Activated CD8-positive, alpha-beta memory T cell treated with anti-CD3 and anti-CD28 coated beads for 4 hours (primary cell): ENCODE measurements at places on chromosomes 5 and 9.

DNA sequence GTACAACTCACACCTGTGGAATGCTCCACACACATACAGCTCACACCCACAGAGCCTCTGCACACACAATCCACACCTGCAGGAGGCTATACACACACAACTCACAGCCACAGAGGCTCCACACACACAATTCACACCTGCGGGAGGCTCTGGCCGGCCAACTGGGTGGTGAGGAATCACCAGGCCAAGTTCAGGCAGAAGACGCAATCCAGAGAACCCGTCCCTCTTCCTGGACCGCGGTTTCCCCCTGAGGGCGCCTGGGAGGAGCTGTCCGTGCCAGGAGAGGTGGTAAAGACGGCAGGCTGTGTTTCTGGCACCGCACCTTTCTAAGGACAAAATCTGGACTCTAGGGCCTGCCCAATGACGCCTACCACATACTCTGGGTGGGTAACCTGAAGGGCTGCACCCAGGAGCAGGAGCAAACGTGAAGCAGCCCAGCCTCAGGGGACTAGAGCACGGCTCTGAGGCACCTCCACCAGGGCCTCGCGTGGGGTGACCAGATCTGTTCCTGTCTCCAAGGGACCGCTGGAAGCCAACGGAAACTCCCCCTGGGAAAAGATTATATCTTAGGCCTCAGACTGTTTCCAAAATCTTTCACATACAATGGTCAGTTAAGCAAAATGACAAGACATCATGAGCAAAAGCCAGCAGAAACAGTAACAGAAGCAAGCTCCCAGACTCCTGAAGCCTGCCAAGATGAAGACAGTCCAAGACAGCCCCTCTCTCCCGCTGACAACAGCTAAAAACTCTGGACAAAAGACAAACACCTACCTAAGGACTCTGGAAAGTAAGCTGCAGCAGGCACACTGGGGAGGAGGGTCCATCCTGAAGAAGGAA lies 16.9 kb downstream of the CAMSAP1 start:
- no peak for DNase-seq

DNA sequence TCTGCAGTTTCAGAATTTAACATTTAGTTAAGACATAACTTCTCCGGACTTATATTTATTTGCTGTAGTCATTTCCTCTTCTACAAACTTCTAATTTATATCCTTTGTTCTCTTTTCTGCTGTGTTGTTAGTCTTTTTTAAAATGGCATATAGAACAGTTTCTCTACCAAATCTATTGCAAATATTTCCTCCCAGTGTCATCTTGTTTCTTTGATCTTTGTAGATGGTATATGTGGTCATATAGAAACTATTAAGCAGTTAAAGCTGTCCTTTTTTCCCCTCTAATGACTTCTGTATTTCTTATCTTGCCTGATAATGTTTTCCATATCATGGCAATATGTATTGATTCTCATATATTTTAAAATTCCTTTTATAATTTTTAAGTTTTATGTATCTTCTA lies 264.5 kb downstream of the MCTP1 start:
- DNase-seq, result no peak

DNA sequence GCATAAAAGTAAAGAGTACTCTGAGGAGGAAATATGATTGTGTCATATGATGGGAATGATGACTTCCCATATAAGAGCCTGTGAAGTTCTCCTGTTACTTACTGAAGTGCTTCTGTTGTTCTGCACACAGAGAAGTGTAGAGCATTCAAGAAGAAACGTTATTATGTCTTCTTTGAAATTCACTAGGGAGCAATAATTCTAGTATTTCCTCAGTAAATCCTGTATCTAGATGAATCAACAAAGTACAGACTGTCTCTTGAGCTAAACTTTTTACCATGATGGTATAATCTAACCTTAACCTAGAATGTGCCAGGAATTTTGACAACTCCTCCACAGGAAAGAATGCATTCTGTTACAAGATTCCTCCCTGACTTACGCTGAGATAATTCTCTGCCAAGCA lies 18.9 kb upstream of the GHR start:
- DNase-seq, result no peak

DNA sequence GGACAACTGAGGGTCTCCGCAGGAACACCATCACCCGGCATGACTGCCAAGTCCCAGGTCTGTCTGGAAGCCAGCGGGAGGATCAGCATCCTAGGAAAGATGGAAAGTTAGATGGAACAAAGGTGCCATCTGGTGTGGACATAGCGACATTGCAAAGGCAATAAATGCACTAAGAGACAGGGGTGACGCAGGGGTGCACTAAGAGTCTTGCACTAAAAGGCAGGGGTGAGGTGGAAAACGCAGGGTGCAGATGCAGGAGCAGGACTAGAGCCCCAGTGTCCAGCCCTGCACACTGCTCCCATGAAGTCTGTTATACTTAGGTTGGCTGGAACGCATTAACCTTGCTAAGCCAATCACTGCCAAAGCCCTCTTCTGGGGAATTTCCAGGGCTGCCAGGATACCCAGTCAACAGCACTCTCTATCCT lies 15.5 kb downstream of the ATOX1 start:
- DNase-seq, result no peak

DNA sequence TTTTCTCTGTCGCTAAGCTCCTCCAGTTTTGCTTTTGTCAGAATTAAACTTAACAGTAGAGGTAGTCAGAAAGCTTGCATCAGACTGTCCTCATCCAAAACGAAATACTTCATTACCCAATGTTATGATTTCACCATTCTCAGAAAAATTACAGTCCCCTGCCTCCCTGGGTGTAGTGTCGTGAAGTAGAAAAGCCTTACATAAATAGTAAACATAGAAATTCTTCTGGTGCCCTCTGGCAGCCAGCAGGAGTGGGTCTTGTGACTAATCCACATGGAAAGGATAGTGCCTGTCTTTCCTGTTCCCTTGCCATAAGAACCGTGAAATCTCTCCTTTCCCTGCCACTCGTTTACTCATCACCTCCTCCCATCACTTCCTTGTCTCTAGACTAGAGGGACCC lies 230.6 kb downstream of the GNA14 start:
- DNase-seq, result no peak

- no peak for DNase-seq
These were observed 424.5 kb downstream of the DMAC1 start for GRCh38 chr9:7375013-7375511.

- no peak for DNase-seq
These were observed 37.0 kb downstream of the ADAMTS12 start for GRCh38 chr5:33854733-33855151.

DNA sequence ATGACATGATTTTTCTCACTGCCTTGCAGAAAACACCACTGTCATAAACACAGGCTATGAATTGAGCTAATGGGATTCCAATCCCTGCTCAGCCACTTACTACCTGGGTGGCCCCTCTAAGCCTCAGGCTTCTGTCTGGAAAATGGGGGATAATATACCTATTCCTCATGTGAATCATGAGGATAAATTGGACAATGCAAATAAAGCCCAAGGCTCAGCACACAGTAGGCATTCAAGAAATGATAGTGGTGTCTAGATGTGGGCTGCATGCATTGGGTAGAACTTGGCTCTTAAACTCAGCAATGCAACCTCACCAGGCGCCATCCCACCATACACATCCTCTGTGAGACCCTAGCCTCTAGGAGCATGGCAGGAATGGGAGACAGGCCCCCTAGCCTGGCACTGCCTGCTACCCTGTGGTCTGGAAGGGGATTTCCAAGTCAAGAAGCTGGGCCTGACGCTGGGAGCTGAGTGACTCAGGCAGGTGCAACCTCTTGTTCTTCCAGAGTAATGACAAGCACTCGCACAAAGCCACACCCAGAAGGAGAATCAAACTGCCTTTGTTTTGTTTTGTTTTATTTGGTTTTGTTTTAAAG lies 2.3 kb upstream of the TNIP1 start:
- DNase-seq, result peak; percentile 61

GRCh38 chr5:135120951-135121350 lies 86.9 kb upstream of the PITX1 start:
- DNase-seq, result no peak

GRCh38 chr9:121835587-121836365 lies 184.3 kb downstream of the DAB2IP start:
- no peak for DNase-seq

GRCh38 chr5:36728697-36729543 lies 122.5 kb downstream of the SLC1A3 start:
- DNase-seq, result no peak

- no peak for DNase-seq
These were observed 69.4 kb upstream of the DAB2IP start for GRCh38 chr9:121581786-121582600.

DNA sequence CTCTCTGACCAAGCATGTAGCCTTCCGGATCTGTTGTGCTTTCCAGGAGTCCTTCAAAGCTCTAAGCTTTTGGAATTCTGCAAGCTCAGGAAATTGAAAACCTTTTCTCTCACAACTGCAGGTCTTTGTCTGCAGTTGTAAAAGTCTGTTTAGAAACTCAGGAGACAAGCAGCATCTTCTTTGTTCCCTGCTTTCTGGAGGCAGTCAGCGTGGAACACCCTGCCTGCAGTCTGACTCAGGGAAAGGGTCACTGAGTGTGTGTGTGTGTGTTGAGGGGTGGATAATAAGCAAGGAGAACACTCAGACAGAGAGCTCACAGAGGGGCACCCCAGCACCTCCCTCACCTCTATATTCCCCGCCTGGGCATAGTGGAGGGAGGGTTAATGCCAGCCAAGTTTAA lies 29.1 kb downstream of the KCNIP1 start:
- no peak for DNase-seq

GRCh38 chr5:160697281-160697680 lies 154.7 kb downstream of the ATP10B start:
- no peak for DNase-seq

DNA sequence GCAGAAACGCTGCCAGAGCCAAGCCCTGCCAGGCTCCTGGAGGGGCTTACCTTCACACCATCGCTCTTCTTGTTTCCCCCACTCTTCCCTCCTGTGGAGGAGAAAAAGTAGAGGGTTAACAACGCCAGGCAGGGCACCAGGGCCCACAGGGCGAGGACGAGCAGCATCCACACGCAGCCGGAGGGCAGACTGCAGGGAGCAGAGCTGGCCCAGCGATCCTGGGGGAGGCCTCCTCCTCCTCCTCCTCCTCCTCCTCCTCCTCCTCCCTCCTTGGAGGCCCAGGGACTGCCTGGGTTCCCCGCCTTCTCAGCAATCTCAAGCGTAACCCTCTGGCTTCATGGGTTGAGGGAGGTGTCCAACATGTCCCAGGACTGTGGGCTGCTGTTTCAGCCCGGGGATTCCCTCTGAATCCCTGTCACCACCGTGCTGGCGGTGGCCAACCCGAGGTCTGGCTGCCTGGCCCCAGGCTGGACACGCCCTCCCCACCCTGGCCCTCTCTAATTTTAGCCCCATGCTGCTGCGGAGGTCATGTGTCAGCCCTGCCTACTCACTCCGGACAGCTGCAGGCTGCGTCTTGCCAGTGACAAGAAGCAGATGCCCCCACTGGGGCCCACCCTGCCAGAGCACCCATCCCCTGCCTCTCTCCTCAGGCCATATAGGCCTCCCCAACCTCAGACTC lies 44.3 kb downstream of the CAMK2A start:
- no peak for DNase-seq

DNA sequence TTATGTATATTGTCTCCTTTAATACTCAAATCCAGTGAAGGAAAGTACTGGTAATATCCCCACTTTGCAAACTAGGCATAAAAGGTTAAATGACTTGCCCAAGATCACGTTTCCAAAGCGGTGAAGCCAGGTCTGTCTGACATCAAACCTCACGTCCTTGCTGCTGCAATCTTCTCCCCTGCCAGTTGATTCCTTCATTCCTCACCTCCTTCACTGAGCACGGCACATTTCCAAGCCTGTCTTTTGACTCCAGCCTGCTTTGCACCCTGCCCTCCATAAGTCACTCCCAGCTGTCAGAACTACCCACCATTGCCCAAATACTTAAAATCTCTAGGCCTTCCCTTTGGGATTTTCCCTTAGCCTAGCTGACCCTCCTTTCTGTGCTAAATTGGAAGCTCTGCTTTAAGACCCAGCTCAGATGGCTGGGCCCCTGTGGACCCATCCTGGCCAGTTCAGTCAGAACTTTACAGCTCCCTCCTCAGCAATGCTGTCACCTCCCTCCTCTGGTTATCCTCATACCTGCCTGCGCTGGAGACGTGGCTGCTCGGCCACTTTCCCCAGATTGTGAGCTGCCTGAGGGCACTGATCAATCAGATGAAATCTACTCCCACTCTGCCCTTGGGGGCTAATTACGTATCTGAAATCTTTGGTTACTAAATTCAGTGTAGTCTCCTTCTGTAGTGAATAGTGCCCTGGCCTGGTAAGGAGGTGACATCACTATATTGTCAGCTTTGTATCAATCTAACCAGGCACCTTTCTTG lies 51.2 kb downstream of the SLC36A1 start:
- DNase-seq, result no peak

- DNase-seq, result no peak
These were observed 87.9 kb downstream of the ANKH start for GRCh38 chr5:14783691-14784090.

DNA sequence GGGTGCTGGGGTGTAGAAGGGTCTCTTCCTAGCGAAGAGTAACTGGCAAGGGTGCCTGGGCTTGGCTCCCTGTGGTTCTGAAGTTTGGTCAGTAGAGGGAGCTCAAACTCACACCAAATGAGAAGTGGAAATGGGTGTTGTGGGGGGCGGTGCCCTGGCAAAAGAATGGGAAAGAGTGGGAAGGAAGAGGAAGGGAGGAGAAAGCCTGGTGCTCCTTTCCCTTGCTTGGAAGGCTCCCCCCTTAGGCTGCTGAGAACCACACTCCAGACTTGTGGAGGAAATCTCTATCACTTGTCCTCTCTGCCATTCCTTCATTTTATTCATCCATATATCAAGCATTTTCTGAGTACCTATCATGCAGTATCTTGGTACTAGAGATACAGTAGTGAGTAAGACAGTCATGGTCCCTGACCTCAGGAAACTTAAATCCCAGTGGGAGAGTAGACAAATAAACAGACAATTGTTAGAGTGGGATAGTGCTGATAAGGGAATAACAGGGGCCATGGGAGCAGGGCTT lies 13.0 kb downstream of the SLC4A9 start:
- DNase-seq, result peak; percentile 10

GRCh38 chr5:74767579-74767913 lies 497 bp downstream of the NSA2 start:
- DNase-seq, result no peak

GRCh38 chr5:60763061-60763460 lies 63.1 kb upstream of the DEPDC1B start:
- DNase-seq, result no peak

- DNase-seq, result no peak
These were observed 27.5 kb upstream of the HAND1 start for GRCh38 chr5:154505567-154505966.

GRCh38 chr5:151357097-151357496 lies 9.7 kb upstream of the SLC36A2 start:
- DNase-seq, result no peak

GRCh38 chr5:114544561-114544960 lies 182.7 kb downstream of the KCNN2 start:
- no peak for DNase-seq

DNA sequence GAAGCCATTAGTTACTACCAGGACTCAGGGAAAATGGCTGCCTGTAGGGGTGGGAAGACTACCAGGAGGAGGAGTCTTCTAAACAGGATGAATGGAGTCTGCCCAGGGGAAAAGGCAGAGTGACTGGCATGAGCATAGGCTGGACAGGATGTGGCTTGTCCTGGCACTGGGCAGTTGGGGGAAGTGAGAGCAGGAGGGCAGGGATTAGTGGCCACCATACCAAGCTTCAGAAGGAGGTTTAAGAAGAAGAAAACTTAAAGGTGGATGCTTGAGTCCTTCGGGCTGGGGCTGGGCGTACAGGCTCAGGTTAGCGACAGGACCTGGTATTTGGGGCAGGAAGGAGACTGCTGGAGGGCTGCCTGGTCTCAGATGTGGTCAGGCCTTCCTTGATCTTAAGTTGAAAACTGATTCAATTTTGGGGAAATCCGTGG lies 5.0 kb upstream of the NSD1 start:
- DNase-seq, result no peak

- DNase-seq, result no peak
These were observed 23.8 kb downstream of the PLAC8L1 start for GRCh38 chr5:146081556-146081955.
